ENCODE measurements at places on chromosomes 7 and 10.

- H3K36me3 ChIP-seq = no peaks in the 10 kb centered on the region
- H3K27me3 ChIP-seq = no peaks in the 10 kb centered on the region
- no peak overlapping the region for H3K27ac ChIP-seq
- DNase-seq = no peak
Observed at GRCh38 chr7:64618785-64619456, 47.0 kb upstream of the ZNF107 start.

DNA sequence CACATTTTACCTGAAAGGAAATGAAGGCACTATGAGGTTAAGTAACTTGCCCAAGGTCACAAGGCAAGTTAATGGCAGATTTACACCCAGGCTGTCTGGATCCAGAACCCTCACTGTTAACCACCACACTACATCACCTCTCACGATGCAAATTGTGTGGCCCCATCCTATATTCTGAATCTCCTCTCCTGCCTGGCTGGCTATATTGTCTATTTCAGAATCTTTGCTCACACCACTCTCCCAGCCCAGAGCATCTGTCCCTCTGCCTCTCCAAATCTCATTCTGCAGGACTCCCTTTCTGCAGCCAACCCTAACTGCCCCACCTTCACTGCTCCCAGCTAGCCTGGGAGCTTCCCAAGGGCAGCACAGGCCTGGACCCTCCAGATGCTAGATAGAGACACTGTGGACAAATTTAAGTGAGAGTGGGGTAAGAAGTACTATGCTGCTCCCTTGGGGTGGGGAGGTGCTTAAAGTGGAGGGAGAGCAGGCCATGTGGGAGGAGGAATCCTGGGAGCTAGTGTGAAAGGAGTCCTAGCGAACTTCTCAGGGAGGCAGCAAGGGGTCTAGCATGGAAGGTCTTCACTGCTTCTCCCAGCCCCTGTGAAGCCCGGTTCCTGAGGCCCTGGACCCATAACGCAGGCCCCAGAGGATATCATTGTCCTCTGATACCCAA lies 786 bp downstream of the CUEDC2 start:
- DNase-seq = no peak
- peaks cover 10% of the 10 kb centered on the region for H3K4me1 ChIP-seq
- no peaks in the 10 kb centered on the region for H3K27me3 ChIP-seq
- H3K4me3 ChIP-seq = peak overlapping the region; percentile 85
- H3K27ac ChIP-seq = peak overlapping the region; percentile 70
- H3K36me3 ChIP-seq = no peaks in the 10 kb centered on the region

- no peak for DNase-seq
- H3K36me3 ChIP-seq = no peaks in the 10 kb centered on the region
- no peaks in the 10 kb centered on the region for H3K4me1 ChIP-seq
- no peaks in the 10 kb centered on the region for H3K27me3 ChIP-seq
- no peak within 1 kb of the TSS for H3K27ac ChIP-seq
- no peak within 1 kb of the TSS for H3K4me3 ChIP-seq
Observed at GRCh38 chr10:103458720-103459119, at the start of gene CALHM1. Gene CALHM1 (minus strand): TSS chr10:103458900. CDS start chr10:103458751, 149 bp downstream.

- H3K4me3 ChIP-seq = no peak overlapping the region
- no peaks in the 10 kb centered on the region for H3K4me1 ChIP-seq
- no peak overlapping the region for H3K27ac ChIP-seq
- no peaks in the 10 kb centered on the region for H3K27me3 ChIP-seq
Observed at GRCh38 chr7:108461840-108462239, 5.6 kb upstream of the NRCAM start.

- H3K4me3 ChIP-seq = no peak overlapping the region
- H3K4me1 ChIP-seq = peaks cover 26% of the 10 kb centered on the region
- DNase-seq = no peak
- no peaks in the 10 kb centered on the region for H3K27me3 ChIP-seq
Observed at GRCh38 chr10:4077804-4078203, 292.8 kb upstream of the KLF6 start.

DNA sequence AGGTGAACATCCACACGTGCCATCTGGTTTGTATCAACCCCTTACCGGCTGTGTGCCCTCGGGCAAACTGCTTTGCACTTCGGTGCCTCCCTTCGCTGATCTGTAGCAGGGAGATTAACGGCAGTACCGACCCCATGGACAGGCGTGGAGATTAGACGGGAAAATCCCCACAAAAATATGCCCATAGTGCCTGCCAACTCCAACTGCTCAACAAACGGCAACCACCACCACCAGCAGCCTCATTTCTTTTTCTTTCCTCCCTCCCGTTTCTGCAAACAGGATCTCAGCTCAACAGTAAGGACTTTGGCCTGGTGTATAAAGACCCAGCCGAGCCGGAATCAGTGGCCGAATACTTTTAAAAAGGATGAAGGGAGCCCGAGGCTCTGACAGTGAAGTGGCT lies 31.0 kb downstream of the CHST15 start:
- DNase-seq = no peak
- no peaks in the 10 kb centered on the region for H3K36me3 ChIP-seq
- H3K27ac ChIP-seq = no peak overlapping the region
- H3K27me3 ChIP-seq = no peaks in the 10 kb centered on the region
- H3K4me1 ChIP-seq = peaks cover 6% of the 10 kb centered on the region
- H3K4me3 ChIP-seq = no peak overlapping the region

- peak overlapping the region; percentile 83 for H3K27ac ChIP-seq
- DNase-seq = no peak
- H3K27me3 ChIP-seq = no peaks in the 10 kb centered on the region
- H3K36me3 ChIP-seq = no peaks in the 10 kb centered on the region
Observed at GRCh38 chr10:103757531-103758293, 97.7 kb downstream of the SH3PXD2A start.

- no peak for DNase-seq
- peak overlapping the region; percentile 93 for H3K27ac ChIP-seq
- H3K27me3 ChIP-seq = no peaks in the 10 kb centered on the region
- peak overlapping the region; percentile 97 for H3K4me3 ChIP-seq
Observed at GRCh38 chr7:36154255-36155212, 1.5 kb downstream of the EEPD1 start.

- H3K4me3 ChIP-seq = no peak overlapping the region
- DNase-seq = no peak
- H3K27me3 ChIP-seq = no peaks in the 10 kb centered on the region
Observed at GRCh38 chr10:10967029-10967428, 50.6 kb upstream of the CELF2 start.

DNA sequence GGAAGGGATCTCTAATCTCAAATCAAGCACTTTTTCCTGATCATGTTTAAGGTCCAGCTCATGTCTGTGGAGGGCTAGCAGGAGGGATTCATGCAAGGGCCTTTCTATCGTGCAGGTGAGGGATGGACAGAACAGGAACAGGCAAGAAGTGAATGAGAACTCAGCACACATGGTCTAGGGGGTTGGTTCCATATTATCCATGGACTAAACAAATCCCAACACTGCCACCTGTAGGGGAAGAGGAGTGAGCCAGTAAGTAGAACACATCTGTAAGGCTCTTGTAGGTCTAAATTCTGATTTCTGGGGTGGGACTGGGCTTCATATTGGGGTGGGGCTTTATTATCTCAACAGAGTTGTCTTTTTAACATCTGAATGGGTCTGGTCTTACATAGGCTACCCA lies 138.0 kb upstream of the TARP start:
- H3K27ac ChIP-seq = no peak overlapping the region
- no peak for DNase-seq
- H3K27me3 ChIP-seq = no peaks in the 10 kb centered on the region
- H3K4me3 ChIP-seq = no peak overlapping the region
- no peaks in the 10 kb centered on the region for H3K36me3 ChIP-seq
- H3K4me1 ChIP-seq = no peaks in the 10 kb centered on the region

DNA sequence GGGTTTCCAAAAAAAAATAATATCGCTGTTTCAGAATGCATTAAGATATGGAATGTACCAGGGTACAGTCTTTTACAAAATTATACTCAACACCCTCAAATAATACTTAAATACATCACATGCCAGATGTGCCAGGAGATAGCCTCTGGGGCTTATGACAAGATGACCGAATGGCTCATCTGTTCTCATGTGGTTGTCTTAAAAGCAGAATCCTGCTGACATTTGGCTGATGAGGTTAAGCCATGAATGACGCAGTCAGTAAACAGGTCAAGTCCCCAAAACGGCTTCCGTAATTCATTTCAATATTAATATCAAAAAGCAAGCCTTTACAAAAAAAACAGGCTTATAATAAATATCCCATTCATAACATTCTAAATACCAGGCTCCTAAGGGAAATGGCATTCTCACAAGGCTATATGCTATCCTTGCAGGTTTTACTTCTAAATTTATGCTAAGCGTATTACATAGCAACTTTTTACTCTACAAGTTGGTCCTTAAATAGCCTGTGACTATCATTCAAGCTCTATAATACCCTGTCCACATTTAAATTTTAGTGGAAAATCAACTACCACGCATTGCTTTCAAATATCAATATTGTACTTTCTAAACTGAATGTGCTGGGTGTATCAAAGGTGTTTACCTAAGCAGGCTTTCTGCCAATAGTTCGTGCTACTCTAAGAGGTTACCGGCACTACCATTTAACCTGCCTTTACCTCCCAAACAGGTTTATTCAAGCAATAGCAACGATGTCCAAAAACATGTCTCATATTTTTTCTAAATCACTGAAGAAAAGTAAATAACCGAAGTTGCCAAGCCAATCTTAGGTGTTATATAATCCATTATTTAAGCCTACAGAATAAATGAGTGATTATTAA lies 15.6 kb downstream of the SMURF1 start:
- H3K27me3 ChIP-seq = no peaks in the 10 kb centered on the region
- peaks cover 84% of the 10 kb centered on the region for H3K4me1 ChIP-seq
- peak overlapping the region; percentile 26 for H3K27ac ChIP-seq
- H3K36me3 ChIP-seq = no peaks in the 10 kb centered on the region
- DNase-seq = no peak
- H3K4me3 ChIP-seq = no peak overlapping the region

DNA sequence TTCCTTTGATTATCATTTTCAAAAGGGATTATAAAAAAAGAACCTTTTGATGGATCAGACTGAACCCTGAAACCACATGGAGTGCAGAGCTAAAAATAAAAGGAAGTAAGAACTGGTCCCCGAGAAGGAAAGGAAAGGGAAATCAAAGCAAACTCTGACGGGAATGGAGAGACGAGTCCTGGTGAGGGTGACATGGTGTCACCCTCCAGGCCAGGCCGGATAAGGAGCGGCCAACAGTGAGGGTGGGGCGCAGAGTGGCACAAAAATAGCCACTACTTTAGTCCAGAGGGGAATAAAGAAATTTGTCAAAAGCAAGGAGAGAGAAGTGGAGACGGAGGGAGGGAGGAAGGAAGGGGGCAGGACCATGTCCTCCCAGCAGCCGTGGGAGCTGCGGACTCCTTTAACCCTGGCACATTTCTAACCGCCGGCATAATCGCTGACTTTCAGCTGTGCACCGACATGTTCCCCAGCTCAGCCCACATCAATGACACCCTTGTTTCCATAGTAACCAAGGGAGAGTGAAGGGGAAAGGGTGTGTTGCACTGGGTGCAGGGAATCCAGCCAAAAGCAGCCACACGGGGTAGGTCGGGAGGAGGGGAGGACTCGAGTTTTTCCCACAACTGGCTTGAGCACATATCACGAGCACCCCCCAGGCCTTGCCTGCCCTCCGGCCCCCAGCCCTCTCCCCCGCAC lies 29.7 kb downstream of the TRIM8 start:
- H3K27me3 ChIP-seq = no peaks in the 10 kb centered on the region
- H3K27ac ChIP-seq = peak overlapping the region; percentile 71
- peak overlapping the region; percentile 18 for H3K4me3 ChIP-seq
- no peaks in the 10 kb centered on the region for H3K36me3 ChIP-seq

DNA sequence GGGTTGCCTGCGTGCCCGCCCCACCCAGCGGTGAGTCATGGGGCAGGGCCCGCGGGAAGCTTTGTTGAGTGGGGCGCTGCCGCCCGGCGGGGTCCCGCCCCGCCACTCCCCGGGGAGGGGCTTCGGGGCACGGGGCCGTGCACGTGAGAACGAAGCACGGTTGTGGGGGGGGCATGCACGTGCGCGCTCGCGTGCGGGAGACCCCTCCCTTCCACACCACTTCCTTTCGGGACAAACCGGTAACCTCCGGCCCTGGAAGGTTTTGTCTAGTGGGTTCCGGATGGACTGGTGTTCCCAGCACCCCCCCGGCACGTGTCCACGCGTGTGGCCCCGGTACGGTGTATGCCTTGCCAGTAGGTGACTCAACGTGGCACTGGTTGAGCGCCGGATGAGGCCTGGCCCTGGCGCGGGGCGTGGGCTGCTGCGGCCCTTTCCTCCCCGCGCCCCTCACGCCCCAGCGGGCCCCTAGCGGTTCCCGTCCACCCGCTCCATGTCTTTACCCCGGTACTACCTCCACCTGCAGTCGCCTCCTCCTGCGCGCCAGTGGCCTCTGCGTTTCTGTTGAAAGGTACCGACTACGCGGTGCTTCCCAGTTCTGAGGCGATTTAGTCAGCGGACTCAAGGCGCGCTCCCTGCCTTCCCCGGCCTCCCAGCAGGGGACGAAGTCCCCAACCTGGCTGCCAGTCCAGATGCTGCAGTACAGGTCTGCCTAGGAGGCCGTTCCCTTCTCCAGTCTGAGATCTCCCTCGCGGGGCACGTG lies 3.1 kb downstream of the ADIRF start:
- no peaks in the 10 kb centered on the region for H3K27me3 ChIP-seq

DNA sequence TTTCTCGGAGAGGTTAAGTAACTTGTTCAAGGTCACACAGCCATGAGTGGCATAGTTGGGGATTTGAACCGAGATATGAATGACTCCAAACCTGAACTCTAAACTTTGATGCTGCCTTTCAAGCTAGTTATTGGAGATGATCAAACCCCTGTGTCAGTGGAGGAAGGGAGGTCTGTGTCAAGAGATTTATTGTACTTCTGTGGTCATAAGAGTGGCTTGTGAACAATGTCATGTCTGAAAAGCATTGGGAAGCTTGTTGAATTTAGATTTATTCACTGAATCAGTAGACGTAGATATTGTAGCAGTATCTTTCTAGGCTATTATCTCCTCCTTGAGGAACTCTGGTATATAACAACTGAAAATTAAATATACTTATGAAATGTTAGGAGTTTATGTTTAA lies 27.3 kb downstream of the SNX10 start:
- no peaks in the 10 kb centered on the region for H3K27me3 ChIP-seq
- H3K27ac ChIP-seq = no peak overlapping the region
- H3K36me3 ChIP-seq = no peaks in the 10 kb centered on the region
- no peaks in the 10 kb centered on the region for H3K4me1 ChIP-seq
- DNase-seq = no peak

- H3K36me3 ChIP-seq = no peaks in the 10 kb centered on the region
- H3K27ac ChIP-seq = no peak overlapping the region
- no peaks in the 10 kb centered on the region for H3K27me3 ChIP-seq
- H3K4me1 ChIP-seq = no peaks in the 10 kb centered on the region
- DNase-seq = no peak
Observed at GRCh38 chr10:90418869-90419652, 438.8 kb downstream of the HTR7 start.

DNA sequence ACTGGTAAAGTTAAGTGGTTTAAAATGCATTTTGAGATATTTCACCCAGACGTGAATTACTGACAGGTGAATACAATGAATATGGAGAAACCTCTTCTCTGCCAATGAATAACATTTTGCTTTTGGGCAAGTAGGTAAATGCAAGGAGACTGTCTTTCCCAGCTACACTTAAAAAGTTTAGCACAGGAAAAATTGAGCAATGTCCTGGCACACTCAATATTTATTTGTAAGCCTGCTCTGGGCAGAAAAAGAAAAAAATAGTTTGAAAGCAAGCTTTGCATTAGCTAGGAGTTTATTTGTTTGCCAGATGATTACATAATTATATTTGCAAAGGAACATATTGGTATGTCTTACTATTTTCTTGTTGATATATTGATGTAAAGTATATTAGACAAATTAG lies 624.2 kb downstream of the ACTR3B start:
- H3K36me3 ChIP-seq = no peaks in the 10 kb centered on the region
- DNase-seq = no peak
- no peak overlapping the region for H3K27ac ChIP-seq

Data from vagina (tissue), 2 donors.